GM18507 (cell line): ENCODE measurements at places on chromosomes 13 and 19.

DNA sequence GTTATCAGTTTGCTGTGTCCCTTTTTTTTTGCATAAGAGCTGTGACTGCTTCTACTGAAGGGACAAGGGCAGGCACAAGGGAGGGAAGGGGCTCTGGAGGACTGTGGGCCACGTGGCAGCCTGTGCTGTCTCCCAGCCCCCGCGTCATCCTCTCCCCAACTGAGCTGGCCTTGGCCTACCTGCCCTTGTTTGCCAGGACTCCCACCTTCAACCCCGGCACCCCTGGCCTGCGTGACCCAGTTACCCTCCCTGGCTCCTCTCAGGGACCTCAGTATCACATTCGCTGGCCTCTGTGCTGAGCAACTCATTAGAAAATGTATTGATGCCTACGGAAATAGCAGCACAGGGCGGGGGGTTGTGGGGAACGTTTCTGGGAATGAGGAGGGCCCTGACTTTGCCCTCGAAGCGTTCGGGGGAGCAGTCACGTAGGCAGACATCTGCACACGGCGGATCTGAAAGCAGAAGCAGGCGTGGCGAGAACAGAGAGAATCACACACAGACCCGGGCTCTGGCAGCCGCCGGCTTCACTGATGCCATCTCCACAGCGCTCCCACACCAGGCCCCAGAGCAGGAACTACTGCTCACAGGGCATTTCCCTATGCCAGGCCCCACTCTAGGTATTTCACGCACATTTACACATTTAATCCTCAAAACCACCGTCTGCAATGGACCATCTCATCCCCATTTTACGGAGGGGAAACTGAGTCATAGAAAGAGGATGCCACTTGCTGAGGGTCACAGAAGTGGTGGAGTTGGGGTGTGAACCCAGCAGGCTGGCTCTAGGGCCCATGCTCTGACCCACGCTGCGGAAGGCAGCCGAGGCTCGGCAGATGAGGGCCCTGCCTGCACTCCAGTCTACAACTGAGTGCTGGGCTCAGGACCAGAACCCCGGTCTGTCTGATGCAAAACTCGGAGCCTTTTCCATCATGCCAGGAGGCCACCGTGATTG lies 5.7 kb upstream of the ATF5 start:
- DNase-seq: no peak

GRCh38 chr13:65416784-65417183 lies 1813.4 kb downstream of the PCDH9 start:
- no peak for DNase-seq

DNA sequence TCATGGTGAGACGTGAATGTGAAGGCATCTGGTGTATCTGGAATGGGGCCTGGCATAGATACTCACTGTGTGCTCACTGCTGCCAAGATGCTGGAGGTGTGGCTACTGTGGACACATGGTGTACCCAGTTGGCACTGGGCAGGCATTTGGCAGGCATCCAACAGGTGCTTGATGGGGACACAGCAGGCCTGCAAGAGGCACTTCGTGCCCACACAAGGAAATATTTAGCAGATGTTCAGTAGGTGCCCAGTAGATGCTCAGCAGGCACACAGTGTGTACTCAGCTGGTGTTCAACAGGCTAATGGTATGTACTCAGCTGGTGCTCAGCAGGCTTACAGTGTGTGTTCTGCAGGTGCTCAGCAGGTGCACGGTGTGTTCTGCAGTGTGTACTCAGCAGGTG lies 14.2 kb downstream of the CRTC1 start:
- DNase-seq: no peak

DNA sequence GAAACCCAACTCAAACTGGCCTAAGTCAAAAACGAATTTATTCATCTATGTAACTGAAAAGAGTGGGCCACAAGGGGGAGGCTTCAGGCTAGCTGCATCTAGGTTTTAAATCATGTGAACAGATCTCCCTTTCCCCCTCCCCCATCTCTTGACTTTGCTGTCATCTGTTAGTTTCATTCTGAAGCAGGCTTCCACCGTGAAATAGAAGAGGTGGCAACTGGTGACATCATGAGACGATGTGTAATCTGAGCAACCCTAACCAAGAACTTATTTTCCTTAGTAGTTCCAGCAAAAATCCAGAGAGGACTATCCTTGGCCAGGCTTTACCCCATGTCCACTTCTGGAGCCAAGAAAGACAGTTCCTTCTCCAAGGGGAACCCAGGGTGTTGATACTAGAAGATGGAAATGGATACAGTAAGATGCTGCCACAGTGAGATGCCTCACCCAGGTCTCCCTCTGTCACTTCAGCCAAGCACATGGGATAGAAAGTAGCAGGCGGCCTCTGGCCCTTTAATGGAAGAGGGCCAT lies 9.4 kb downstream of the SAMD4B start:
- peak; percentile 62 for DNase-seq
